ENCODE measurements at places on chromosomes 11 and 22.

GRCh38 chr11:77195071-77195755 lies 67.2 kb downstream of the MYO7A start:
- DNase-seq: no peak

DNA sequence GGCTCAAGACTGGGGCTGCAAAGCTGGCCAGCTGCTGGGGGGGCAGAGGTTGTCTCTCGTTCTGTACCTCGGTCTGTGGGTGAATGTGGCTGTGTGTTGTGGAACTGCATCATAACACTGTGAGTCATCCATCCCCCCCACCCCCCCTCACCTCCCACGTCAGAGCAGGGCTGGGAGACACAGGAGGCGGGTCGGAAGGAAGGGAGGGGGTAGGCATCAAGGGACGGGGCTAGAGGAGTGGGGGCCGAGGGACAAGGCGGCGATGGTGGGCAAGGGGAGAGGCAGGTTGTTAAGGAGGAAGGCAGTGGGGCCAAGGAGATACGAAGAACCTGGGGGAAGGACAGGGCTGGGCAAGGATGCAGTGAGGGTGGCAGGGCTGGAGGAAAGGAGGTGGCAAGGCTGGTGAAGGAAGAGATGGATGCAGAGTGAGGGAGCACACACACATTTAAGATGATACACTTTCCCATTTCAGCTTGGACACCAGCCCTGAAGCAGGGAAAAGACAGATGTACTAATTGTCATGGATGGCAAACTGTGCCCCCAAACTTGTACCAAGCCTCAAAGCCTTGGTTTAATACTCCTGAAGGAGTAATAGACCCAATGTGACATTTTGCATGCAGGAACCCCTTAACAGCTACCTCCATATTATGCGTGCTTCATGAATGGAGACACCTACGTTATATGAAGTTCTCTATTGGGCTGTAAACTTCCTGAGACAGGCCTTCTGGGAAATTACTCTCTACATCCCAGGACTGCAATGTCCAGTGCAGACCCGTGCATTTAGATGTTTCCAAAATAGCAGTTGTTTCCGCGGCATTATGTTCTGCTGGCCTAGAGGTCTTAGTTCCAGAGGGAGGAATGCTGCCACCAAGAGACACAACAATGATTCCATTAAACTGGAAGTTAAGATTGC lies at the start of gene YPEL4:
TSS of gene YPEL4 (minus strand) at position 87 of the 913 bp plus-strand sequence. CDS start 2,805 bp downstream, outside the sequence.
- DNase-seq: peak; percentile 59

- no peak for DNase-seq
These were observed 91.7 kb upstream of the SHISAL1 start for GRCh38 chr22:44404341-44405020.

DNA sequence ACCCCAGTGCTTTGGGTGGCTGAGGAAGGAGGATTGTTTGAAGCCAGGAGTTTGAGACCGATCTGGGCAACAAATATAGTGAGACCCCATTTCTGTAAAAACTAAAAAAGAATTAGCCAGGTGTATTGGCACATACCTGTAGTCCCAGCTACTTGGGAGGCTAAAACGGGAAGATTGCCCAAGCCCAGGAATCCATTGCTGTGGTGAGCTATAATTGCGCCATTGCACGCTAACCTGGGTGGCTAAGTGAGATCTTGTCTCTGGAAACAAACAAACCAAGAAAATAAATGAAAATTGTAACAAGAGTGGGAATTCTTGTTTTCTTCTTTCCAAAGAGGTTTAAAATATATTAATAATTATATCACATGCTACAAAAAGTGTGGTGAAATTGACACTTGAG lies 52.9 kb downstream of the DEPDC5 start:
- no peak for DNase-seq

GRCh38 chr11:108199446-108200321 lies 22.8 kb downstream of the NPAT start:
- DNase-seq: peak; percentile 82

- DNase-seq: no peak
These were observed 47.7 kb downstream of the AMOTL1 start for GRCh38 chr11:94815705-94816344.

DNA sequence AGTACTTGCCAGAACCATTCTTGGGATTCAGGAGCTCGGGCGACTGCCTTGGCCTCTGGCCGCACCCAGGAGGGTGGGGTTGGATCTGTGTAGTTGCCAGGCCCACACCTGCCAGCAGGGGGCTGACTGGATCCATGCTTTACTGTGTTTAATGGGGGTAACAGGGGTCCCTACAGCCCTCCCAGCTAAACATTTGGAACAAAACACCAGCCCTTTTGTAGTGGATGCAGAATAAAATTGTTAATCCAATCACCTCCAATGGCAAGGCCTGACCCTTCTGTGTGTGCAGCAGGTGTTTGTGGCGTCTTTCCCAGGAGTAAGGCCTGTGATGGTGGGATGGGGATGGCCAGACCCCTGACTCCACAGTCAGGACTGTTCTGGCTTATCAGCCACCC lies 22.5 kb downstream of the SUN2 start:
- peak; percentile 68 for DNase-seq

DNA sequence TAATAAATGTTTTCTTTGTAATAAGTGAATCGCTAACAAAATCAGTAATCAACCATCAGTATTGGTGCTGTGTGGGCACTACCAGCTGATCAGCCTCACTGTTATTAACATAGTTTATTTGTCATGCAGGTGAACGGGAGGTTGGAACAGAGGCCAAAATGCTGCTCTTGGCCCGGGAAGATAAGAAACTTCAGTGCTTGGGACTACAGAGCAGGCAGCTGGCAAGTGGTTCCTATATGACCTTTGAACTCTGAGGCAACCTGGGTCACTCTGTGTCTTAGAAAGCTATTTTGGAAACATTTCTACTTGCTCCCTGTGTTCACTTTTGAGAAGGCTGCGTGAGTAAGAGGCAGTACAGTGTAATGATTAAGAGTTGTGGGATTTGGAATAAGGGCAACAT lies 36.5 kb upstream of the DNAJB13 start:
- DNase-seq: no peak

- DNase-seq: no peak
These were observed 2.5 kb downstream of the LIF start for GRCh38 chr22:30244066-30244465.

- DNase-seq: peak; percentile 45
These were observed 5.1 kb upstream of the P2RX6 start for GRCh38 chr22:21009638-21010425.

DNA sequence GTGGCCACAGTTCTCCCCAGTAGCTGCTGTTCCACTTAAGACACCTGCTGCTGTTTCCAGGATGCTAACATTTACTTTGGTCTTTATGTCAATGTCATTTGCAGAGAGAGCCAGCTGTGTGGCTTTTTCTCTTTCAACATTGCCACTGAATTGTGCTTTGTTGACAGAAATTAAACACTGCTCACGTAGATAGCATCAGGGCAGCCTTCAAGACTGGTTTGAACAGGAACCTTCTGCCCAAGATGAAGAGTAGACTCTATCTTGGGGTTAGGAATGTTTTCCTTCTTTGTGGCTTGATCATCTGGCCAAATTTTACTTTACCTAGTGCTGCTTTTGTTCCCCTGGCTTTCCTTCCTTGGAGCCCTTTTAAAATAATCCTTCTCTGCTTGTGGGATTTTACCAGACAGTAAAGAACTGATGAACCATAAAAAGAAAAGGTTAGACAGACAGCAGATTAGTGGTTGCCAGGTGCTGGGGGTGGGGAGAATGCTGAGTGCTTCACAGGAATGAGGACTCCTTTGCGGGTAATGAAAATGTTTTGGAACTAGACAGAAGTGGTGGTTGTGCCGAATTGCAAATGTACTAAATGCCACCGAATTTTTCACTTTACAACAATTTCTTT lies 22.7 kb upstream of the XBP1 start:
- no peak for DNase-seq

- DNase-seq: no peak
These were observed 38.6 kb downstream of the SCGB1A1 start for GRCh38 chr11:62457478-62457877.

- no peak for DNase-seq
These were observed 58.8 kb downstream of the APOL3 start for GRCh38 chr22:36101756-36102155.

DNA sequence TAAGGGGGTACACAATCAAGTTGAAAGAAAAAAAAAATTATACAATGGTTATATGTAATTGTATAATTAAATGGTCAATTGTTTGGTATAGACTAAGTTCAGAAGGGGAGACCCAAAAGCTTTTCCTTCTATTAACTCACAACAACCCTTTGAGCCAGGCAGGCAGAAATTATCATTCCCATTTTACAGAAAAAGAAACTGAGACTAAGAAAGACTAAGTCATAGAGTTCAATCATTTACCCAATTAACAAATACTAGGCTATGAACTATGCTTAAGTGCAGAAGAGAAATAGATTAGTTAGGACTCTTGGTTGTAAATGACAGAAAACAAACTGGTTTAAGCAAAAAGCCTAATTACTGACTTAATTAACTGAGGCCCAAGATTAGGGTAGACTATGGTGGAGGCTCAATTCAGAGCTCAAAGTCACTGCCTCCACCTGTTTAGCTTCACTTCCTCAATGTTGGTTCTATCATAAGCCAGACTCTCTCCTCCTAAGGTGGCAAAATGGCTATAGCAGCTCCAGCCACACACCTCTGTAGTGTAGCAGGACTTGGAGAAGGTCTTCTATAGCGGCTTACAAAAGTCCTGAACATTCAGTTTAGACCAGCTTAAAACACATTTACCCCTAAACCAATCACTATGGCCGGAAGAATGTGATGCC lies 34.2 kb downstream of the FAM168A start:
- no peak for DNase-seq

DNA sequence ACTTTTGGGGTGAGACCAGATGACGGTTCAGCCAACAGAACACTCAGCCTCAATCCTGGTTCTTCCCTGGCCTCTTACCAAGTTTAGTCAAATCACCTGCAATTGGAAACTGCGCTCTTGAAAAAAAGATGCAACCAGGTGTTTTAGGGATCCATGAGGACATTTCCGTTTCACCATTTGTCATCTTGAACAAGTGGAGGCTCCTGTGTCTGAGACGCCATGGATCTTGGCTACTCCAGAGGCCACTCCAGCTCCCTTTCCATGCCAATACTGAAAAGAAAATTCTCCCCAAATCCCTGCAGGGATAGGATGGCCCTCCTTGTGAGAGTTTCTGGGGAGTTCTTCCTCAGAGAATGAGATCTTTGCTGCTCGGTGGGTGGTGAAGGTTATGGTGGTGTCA lies 27.7 kb downstream of the LRRC74B start:
- DNase-seq: no peak

DNA sequence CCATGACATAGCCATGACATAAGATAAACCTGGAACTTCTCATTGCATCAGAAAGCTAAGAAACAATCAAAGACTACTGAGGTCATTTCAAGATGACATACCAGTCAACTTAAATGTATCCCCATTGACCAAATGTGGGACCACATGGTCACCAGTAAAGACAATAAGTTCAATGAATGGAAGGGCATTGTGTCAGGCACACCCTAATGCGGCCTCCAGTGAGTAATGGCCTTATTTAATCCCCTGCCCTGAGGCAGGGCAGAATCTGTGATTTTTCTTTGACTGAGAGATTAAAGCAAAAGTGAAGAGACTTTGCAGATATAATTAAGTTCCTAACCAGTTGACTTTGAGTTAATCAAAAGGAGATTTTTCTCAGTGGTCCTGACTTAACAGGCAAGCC lies 17.3 kb upstream of the SYT8 start:
- DNase-seq: no peak

DNA sequence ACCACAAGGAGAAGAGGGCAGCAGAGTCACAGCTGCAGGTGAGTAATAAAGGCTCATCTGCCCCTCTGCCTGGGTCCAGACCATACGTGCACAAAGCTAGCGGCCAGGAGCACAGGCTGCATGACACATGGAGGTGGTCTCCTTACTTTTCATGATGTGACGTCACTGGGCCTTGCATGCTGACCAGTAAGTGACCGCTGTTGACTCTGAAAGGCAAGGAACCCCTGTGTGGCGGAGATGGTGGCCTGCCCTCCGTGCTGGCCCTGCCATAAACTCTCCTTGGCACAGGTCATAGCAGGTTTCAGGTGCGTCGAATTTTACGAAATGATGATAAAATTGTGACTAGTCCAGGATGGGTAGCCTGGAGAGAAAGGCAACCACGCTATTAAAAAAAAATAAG lies 7.6 kb upstream of the PARVG start:
- DNase-seq: no peak

DNA sequence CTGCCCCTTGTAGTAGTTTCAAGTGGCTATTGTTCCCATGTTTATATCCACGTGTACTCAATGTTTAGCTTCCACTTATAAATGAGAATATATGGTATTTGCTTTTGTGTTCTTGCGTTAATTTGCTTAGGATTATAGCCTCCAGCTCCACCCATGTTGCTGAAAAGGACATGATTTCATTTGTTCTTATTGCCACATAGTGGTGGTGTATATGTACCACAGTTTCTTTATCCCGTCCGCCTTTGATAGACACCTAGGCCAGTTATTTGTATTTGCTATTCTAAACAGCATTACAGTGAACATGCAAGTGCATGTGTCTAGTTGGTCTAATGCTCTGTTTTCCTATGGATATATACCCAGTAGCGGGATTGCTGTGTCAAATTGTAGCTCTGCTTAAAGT lies 6.8 kb downstream of the OR51B2 start:
- no peak for DNase-seq

GRCh38 chr22:43988116-43988820 lies 33.0 kb downstream of the SAMM50 start:
- DNase-seq: no peak

DNA sequence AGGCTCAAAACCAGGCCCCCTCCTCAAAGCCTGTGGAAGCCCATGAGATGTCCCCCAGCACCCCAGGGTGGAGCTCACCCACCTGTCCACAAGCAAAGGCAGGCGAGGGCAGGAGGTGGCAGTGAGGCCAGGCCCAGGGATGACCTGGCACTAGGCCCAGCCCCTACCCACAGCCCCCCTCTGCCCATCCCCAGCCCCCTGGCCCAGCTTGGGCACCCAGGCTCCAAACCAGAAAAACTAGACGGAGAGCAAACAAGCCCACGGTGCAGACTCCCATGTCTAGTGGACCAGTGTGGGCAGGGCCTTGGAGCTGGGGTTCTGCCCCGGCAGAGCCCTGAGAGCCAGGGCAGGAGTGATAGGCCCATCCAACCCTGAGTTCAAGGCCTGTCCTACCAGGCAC lies 16.9 kb upstream of the TBX1 start:
- DNase-seq: no peak

DNA sequence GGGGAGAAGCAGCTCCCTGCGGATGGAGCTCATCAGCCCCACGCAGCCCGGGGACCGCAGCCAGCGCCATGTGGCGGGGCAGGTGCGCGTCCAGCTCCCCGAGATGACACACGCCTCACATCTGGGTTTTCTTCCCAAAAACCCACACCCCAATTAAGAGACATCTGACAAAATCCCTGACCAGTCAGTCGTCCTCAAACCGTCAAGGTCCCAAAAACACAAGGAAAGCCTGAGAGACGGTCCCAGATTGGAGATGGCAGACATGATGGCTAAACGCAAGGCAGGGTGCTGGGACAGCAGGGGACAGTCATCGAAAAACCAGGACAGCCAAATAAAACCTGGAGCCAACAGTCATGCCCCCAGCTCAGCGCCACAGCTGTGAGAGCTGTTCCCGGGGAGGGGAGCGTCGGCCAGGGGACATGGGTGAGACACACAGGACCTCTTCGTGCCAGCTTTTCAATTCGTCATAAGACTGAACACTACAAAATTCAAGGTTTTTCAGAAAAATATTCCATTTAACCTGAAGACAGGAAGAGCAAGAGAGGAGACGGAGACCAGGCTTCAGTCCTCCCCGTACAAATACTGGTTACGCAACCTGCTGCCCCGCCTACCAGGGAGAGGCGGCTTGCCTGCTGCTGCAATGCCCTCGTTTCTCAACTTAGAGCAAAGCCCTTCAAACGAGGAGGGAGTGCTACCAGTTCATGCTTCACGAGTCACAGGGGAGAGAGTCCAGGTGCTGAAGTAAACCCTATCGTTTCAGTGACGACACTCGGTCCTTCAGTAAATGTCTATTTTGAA lies 10.5 kb downstream of the TOLLIP start:
- no peak for DNase-seq

GRCh38 chr11:87972133-87972532 lies 203.1 kb downstream of the RAB38 start:
- DNase-seq: peak; percentile 10
